ENCODE measurements at places on chromosomes 6 and 20.

- DNase-seq: no peak
These were observed 46.6 kb upstream of the PTPRK start for GRCh38 chr6:128567029-128567428.

DNA sequence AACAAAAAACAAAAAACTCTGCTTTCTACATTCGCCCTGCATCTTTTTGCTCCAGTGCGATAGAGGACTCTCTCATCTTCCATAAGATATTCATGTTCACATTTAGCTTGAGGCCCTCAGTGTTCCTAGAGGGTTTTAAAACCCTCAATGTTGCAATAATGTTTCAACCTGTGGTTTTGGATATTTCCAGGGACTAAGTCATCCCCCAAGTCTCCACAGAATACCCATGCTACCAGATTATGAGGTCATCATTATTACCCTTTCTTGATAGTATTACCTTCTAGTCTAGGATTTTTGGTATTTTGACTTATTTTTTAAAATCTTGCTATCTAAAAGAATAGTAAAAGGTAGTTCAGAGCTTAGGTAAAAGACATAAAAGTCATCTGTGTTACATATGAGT, 480.5 kb upstream of the ID4 start:
- no peak for DNase-seq

DNA sequence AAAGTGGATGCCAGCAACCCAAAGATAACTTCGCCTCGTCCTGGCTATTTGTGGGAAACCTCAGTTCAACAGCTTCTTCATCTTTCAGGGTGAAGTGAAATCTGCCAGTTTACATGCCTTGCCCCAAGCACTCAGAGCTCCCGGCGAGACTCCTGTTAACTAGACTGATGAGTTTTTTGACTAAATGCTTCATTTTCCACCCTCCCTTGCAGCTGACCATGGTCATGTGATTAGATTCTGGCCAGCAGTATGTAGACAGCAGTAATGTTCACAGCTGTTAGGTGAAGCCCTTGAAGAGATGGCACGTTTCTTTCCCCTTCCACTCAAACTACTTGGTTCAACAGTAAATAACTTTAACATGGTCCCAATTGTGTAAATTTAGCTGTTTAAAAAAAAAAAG, 718.8 kb upstream of the FLRT3 start:
- no peak for DNase-seq

GRCh38 chr20:43939762-43940121, 25.1 kb downstream of the TOX2 start:
- no peak for DNase-seq

- DNase-seq: no peak
These were observed 141.2 kb downstream of the RALGAPA2 start for GRCh38 chr20:20571068-20571780.

- DNase-seq: no peak
These were observed 1424.8 kb upstream of the EYS start for GRCh38 chr6:67131827-67132226.

GRCh38 chr20:10671919-10672623, 1.7 kb downstream of the JAG1 start:
- DNase-seq: peak; percentile 73

GRCh38 chr6:12578097-12578496, 138.5 kb upstream of the PHACTR1 start:
- DNase-seq: no peak

DNA sequence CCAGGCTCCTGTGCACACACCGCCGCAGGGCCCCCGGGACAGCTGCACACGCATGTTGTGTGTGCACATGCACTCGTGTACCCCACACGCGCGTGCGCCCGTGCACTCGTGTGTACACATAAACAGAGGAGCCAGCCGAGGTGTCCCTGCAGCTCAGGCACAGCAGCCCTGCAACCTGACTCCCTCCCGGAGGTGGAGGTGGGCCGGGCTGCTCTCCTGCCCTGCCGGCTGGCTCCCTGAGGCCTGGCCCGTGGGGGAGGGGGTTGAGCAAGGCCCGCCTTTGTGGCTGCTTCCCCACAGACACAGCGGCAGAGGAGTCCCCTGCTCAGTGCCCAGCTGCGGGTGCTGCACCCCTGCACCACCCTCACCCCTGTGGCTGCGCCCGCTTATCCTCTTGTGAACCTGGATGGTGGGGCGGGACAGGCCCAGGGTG, 624 bp downstream of the RBBP8NL start:
- no peak for DNase-seq

DNA sequence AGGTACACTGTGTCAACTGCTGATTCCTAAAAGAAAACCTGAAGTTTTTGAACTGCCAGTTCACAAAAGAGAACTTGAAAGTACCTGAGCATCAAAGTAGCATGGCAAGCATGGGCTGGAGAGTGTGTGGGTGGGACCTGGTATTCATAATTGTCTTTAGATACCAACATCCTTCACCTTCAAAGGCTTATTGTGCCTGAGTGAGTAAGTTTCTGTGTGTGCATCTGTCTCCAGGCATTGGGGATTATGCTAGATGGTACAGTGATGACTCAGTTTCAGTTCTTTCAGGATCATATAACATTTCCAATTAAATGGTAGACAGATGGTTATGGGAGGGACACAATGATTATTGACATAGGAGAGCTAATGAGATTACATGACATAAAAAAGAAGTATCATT, 238.5 kb downstream of the ZFAND3 start:
- no peak for DNase-seq

- no peak for DNase-seq
These were observed 75.6 kb upstream of the SLC22A23 start for GRCh38 chr6:3532296-3532916.

DNA sequence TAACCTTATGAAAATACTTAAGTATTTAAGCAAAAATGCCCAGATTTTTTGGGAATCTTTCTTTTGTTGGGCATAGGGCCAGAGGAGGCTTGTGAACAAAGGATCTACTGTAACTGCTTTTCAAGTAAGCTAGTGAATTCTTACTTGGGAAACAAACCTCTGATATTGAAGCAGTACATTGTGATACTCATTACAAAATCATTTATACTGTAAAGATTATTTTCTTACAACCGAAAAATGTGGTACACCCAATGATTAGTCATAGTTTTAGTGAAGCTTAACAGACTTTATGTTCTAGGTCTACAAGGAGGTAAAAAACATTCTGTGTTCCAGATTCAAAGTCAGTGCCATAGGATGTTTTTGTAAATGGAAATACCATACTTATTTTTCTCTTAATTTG, 272.9 kb upstream of the KCNQ5 start:
- DNase-seq: no peak

DNA sequence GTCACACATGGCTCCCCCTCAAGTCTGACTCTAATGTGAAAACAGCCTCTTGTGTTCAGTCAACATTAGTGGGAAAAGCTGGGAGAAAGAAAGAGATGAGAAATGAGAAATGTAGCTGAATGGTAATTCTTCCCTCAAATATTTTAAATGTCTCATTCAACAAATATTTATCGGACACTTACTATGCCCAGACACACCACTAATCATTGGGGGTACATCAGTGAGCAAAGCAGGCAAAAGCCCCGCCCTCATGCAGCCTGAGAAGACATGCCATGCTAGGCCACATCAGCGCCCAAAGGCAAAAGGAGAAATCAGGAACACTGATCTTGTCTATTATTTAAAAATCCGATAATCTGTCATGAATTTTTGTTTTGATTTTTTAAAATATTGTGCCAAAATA, 89.9 kb upstream of the ASF1A start:
- DNase-seq: no peak

DNA sequence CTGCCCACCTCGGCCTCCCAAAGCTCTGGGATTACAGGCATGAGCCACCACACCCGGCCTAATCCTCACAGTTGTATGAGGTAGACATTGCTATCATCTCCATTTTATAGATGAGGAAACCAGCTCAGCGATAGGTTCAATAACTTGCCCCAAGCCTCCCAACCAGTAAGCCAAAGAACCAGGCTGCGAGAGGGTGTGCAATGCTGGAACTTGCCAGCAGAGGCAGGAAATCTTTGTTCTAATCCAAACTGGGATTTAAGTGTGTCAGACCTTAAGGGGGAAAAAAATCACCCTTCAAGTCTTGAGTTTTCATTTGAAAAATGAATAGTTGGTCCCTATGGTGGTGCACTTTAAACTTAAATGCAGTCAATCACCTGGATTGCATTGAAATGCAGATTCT, 20.1 kb upstream of the RNGTT start:
- DNase-seq: peak; percentile 43

- peak; percentile 76 for DNase-seq
These were observed 49.7 kb upstream of the IL20RA start for GRCh38 chr6:137094411-137095008.

GRCh38 chr6:163589387-163589786, 174.9 kb downstream of the QKI start:
- no peak for DNase-seq

DNA sequence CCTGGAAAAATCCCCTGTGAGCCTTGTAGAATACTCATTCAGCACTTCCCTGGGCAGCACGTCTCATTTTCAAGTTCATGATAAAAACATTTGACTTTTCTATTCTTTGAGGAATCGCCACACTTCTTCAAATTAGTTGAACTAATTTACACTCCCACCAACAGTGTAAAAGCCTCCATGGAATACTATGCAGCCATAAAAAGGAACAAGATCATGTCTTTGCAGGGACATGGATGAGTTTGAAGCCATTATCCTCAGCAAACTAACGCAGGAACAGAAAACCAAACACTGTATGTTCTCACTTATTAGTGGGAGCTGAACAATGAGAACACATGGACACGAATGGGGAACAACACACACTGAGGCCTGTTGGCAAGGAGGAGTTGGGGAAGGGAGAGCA, 102.0 kb upstream of the HEY2 start:
- DNase-seq: no peak

DNA sequence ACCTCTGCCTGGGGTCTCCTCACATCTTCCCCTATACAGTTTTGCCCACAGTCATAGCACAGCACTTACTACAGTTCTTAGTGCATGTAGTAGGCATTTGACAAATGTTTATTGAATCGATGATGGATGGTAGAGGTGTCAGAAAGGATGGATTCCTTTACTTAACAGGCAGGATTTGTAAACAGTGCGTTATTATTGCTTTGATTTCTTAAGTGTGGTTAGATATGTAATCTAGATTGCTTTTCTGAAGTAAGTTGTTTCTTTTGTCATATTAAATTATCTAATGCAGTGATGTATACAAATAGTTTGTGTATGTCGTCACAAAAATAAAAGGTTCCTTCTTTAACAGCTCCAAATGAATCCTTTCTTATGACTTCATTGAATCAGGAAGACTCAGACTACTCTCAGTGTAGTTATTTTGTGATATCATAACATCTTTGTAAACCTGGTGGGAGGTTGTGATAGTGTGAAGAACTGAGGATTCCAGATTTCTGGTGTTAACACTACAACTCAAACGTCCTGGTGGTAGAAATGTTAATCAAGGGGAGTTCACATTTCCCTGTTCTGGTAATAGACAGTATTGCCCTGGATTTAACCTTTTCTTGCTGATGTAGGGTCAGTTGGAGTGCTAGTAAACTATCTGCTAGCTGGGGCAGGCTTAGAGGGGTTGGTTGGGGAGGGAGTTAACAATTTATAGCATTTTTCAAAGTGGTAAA, 87.7 kb downstream of the HIVEP1 start:
- no peak for DNase-seq

- no peak for DNase-seq
These were observed 41.7 kb upstream of the EMILIN3 start for GRCh38 chr20:41408156-41408794.

DNA sequence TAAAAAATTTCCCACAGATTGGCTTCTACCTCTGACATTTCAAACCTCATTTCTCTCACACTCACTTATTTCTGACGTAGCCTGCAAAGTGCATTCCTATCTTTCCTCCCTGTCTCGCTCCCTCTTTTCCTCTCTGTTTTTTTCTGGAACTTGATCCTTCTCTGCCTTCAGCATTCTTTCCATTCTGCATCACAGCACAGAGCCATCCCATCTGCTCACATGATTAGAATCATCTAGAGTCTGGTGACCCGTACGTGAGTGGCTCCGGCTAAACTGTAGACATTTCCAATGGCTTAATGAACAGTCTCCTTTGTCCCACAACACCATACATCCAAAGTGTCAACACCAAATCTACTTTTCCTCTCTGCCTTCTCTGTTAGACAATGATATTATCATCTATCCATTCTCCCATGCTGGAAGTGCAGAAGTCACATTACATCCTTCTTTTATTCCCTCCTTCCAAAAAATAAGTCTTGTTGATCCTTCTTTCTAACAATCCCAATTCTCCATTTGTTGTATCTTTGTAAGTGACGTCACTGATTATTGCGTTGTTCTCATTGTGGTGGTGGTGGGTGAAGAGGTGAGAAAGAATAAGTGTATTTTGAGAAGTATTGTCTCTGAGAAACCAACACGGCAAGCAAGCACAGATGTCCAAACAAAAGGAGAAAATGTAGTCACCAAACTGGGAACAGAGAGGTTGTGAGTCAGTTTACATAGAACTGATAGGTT, 41.6 kb downstream of the OPRM1 start:
- DNase-seq: no peak

DNA sequence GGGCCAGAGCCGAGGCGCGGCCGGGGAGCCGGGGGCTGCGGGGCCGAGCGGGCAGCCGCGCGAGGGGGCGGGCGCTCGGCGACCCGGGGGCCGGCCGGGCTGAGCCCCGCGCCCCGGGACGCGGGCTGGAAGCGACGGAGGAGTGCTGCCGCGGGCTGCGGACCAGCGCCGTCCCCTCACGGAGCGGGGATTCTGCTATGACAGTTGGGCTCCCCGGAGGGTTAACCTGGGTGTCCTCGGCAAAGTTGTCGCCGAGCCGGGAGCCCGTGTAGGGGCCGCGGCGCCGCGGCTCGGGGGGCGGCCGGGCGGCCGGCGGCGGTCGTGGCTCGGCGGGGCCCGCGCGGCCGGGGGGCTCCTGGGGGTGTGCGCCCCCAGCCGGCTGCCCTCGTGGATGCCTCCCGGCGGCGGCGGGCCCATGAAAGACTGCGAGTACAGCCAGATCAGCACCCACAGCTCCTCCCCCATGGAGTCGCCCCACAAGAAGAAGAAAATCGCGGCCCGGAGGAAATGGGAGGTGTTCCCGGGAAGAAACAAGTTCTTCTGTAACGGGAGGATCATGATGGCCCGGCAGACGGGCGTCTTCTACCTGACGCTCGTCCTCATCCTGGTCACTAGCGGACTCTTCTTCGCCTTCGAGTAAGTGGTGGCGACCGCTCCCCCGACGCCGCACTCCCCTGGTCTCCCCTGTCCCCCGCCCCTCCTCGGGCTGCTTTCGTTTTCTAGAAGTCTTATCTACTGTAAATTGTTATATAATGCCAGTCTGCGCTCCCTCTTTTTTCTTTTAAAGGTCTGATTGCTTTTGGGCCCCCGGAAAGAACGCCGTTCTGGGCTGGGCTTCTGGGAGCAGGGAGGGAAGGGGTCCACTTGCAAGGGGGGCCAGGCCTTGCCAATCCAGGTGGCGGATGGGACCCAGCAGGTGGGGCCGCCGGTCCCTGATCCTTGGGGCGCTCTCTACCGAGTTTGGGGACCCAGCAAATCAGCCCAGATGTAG, 936 bp downstream of the ZDHHC14 start:
- peak; percentile 79 for DNase-seq

All from testis (tissue), 5 donors.